ENCODE measurements at places on chromosomes 13 and 19.

DNA sequence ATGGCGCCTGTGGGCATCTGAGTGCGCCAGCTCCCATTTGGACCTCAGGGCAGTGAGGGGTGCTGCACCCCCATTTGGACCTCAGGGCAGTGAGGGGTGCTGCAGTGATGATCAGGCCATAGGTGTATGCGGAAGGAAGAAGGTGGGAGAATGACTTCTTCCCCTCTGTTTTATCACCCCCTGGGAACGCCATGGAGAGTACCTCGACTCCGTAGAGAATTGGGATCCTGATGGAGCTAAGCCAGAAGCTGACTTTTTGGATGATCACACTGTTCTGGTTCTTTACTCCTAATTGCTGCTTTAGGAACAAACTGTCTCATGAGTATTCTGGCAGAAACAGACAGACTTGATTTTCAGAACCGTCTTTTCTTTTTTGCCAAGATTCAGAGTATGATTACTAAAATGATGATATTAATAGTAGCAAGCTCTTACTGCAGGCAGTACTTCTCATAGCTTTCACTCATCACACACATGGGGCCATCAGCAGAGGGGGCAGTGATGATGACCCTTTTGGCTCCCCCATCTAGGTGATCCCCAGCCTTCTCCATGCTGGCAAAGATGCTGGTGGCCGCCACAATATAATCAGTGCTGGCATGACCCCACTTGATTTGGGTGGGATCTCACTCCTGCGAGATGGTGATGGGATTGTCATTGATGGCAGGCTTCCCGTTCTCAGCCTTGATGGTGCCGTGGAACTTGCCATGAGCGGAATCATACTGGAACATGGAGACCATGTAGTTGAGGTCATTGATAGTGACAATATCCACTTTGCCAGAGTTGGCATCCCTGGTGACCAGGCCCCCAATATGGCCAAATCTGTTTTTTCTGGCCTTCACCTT is 10.3 kb upstream of the UBAC2 start:
- no peak for DNase-seq

GRCh38 chr13:24104723-24105122 is 55.8 kb upstream of the SPATA13 start:
- no peak for DNase-seq

GRCh38 chr19:18422530-18423191 is 3.5 kb downstream of the SSBP4 start:
- DNase-seq, result no peak

DNA sequence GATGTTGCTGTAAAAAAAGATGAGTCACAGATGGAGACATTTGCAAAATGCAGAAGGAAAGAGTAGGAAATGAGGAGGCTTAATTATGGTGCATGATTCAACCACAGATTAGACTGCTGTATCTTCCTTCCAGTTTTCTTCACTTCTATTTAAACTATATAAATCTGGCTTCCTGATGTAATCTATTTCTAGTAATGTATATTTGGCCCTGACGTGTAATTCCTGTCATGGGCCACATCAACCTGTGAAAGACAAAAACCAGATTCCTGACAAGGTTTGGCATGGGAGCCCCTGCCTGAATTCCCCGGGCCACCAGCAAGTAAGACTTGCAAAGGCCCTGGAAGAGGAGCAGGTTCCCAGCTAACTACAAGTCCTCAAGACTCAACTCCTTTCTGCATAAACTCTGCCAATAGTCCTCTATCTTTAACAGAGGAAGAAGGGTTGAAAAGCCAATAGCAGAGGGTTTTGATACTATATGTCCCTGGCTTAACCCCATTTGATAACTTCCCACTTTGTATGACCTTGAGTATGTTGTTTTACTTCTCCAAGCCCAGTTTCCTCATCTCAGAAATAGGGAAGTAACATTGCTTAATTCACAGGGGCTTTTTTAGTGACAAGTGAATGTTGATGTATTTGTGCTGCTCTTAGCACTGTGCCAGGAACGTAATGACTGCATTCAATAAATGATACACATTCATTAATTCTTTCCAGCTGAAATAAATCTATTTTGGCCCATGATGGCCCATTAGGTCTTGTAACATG is 172.7 kb downstream of the SPRY2 start:
- no peak for DNase-seq

GRCh38 chr19:30172613-30173242 is 199.5 kb upstream of the ZNF536 start:
- no peak for DNase-seq

DNA sequence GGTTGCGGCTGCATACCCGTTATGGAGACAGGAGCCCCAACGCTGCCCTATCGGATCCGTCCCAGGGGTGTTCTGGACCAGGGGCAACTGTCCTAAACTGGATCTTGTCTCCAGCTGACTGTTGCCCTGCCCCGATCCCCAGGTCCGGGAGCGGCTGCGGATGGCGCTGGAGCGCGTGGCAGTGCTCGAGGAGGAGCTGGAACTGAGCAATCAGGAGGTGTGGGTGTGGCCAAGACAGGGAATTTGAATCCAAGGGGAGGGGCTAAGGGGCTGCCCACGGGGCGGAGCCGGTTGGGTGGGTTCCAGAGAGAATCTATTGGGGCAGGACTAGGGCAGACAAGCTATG is 9.9 kb downstream of the PPFIA3 start:
- no peak for DNase-seq

DNA sequence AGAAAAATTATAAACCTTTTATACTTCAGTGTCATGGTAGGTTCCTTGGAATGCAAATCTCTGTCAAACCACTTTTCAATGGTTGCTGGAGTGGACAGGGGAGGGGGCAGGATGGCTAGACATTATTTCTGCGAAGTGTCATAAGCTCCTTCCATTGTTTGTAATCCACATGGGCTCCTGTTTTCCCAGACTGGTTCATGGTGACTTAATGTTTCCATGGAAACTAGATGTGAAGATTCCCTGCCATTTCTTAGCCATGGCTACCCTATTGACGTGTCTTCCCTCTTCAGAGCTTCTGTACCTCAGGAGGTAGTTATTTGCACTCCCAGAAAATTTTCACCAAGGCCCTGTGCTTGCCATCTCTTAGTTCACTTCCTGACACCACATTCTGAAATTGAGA is 95.3 kb downstream of the UFM1 start:
- no peak for DNase-seq

DNA sequence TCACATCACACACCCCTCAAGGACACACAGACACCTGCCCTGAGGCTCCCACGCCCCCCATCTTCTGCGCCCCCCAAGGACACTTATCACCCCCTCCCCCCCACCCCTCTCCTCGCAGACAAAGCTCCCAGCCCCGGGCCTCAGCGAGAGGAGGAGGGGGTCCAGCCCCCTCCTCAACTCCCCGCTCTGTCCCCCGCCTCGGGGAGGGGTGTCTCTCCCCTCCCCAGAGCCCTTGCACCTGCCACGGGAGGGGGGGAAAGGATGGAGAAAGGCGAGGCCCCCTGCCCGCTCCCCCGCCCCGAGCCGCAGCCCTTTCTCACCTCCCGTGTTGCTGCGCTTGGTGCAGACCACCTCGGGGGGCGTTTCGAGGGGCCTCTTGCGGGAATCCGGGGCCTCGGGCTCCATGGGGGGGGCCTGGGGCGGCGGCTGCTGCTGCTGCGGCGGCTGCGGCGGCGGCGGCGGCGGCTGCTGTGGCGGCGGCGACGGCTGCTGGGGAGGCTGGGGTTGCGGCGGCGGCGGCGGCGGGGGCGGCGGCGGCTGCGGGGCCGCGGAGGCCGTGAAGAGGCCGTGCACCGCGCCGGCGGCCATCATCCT is 621 bp downstream of the NOVA2 start:
- DNase-seq, result no peak

DNA sequence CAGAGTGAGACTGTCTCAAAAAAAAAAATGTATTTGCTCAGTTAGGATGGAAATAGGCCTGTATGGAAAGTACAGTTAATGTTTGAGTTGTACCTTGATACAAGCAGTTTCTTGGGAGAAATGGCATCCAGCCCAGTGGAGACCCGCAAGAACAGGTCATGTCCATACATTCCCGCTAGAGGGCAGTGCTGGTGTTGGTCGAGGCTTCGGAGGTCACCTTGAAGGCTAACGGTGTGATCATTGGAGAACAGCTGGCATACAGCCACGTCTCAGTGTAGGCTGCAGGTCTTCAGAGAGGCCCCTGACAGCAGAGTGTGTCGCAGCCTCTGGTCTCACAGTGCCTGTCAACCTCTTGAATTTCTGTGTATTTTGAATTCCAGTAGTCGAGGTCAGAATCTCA is 7.5 kb downstream of the ZNF610 start:
- no peak for DNase-seq

Measured in NCI-H2227 treated with DMSO at 0.1 percent for 48 hours (cell line).